ENCODE measurements at places on chromosomes 4 and X.

GRCh38 chrX:38052096-38052495 lies 45.7 kb downstream of the SYTL5 start:
- DNase-seq, result peak; percentile 72

DNA sequence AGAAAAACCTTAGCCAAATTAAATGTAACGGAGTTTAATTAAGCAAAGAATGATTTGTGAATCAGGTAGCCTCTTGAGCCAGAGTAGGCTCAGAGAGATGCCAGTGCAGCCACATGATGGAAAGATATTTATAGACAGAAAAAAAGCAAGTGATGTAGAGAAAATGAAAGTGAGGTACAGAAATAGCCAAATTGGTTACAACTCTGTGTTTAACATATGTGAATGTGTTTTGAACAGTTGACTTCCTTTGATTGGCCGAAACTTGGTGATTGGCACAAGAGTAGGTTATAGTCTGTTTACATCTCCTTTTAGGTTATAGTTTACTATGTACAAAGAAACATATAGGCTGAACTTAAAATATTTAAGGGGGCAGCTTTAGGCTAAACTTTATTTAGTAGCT lies 459.9 kb upstream of the BOD1L1 start:
- no peak for DNase-seq

DNA sequence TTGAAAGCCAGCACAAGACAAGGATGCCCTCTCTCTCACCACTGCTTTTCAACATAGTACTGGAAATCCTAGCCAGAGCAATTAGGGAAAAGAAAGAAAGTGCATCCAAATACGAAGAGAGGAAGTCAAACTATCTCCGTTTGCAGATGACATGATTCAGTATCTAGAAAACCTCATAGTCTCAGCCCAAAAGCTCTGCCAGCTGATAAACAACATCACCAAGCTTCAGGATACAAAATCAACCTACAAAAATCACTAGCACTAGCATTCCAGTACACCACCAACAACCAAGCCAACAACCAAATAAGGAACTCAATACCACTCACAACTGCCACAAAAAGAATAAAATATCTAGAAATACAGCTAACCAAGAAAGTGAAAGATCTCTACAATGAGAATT lies 38.6 kb downstream of the COX7B2 start:
- DNase-seq, result no peak

- no peak for DNase-seq
These were observed 14.3 kb downstream of the CFAP99 start for GRCh38 chr4:2432991-2433530.
